ENCODE measurements at places on chromosomes 16 and 17.

- peak; percentile 46 for DNase-seq
These were observed 54.6 kb downstream of the USP10 start for GRCh38 chr16:84754353-84754856.

GRCh38 chr17:36949461-36949927 is 740 bp downstream of the AATF start:
- no peak for DNase-seq

DNA sequence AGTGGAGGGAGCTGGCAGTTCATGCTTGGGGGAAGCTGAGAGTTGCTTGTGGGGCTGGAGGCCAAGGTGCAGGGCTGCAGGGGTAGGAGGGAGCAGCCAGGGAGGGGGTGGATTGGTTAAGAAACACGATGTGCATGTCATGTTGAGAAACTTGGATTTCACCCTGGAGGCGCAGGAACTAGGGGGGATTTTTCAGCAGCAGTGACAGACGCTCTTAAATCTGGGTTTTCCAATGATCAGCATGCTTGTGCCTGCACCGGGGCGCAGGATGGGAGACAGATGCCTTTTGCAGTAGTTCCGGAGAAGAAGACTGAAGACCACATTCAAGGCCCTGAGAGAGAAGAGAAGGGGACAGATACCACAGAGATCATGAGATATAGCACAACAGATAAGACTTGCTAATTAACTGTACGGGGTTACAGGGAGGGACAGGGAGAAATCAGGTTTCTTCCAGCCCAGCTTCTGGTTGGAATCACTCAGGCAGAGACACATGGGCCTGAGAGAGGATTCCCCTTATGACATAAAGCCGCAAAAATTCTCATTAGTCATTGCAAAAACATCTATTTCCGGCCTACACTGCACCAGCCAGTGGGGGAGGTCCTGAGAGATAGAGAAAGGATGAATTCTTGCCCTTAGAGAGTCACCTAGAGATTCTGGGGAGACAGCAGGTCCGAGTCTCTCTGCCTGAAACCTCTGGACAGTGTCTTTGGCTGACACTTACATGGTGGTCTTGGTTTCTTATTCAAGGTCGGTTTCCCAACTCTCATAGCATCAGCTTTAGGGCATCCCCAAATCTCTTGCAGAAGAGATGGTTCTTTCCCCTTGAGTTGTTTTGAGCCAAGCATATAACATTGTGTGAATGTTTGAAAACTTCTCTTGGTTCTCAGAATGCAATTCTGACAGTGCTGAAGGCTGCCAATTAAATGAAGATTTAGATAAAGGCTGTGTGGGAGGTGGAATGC is 27.1 kb downstream of the CDH13 start:
- DNase-seq: no peak

DNA sequence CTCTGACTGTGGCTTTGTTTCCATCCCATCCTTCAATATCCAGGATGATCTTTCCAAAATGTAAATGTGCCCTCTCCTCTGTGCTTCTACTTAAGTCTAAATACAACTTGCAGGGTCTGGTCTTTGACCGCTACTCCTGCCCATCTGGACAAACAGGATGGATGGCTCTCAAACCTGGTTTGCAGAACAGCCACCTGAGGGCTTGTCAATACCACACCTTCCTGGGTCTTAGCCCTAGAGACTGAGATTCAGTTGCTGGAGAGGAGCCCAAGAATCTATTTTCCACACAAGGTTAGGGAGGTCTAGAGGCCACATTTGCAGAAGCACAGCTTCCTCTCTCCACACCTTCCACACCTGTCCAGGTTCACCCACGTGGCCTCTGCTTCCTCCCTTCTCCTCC is 1.9 kb upstream of the GRB7 start:
- no peak for DNase-seq

DNA sequence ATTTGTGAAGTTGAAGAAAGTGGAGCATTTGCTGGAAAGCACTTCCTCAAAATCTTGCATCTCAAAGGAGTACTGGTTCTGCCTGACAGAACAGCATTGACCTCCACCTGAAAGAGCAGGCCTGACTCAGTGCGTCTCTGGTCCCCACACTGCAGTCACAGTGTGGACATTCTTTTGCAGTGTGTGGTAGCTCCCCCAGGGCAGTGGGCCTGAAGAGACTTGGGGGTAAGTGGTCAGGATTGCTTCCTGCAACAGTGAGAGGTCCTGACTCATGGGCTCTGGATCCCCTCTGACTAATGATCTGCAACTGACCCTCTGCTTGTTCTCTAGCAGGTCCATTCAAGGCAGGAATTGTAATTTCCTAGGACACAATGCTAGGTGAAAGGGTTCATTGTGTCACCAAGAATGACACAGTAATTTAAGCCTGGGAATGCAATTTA is 204.9 kb upstream of the KCNJ16 start:
- DNase-seq: no peak

- DNase-seq: no peak
These were observed 2.4 kb downstream of the PPM1D start for GRCh38 chr17:60602385-60602742.

- DNase-seq: no peak
These were observed 8.0 kb downstream of the IGF2BP1 start for GRCh38 chr17:49005140-49005539.

DNA sequence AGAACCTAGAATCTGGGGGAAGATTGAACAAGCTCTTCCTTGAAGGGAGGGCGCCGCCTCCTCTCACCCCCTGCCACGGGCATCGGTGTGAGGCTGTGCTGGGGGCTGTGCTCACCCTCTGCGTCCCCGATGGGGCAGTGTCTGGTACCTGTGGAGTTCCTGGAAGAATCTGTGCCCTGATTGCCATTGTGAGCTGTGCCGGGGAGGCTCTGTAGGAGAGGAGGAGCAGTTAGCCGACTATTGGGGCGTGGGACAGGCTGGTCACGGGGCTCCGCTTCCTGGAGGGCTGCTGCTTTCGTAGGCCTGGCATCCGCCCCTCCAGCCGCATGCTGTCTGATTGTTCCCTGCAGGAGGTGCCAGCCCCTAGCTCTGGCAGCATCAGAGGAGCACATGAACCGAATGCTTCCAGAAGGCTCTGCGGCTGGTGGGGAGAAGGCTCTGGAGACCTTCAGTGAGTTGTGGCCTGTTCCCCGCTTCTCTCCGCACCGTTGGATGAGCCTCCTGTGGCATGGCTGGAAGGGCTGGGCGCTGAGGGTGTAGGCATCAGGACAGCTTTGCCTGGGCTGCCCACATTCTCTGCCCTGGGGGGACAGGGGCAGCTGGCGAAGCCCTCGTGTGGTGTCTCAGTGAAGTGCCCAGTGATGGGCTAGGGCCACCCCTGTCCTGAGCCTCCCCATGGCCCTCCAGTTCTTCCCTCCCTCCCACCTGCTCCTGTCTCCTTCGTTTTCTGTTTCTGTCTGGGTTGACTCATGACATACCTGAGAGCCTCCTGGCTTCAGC is 86.9 kb downstream of the SEC14L1 start:
- DNase-seq: no peak

Measured in cerebellar nuclear complex (tissue), 1 donor.